ENCODE measurements at places on chromosomes 6 and 20.

- peak; percentile 69 for DNase-seq
Observed at GRCh38 chr6:33172688-33173534, 19.4 kb downstream of the COL11A2 start.

- no peak for DNase-seq
Observed at GRCh38 chr6:19377722-19378121, 459.4 kb upstream of the ID4 start.

GRCh38 chr6:125273251-125273650 is 28.5 kb downstream of the HDDC2 start:
- no peak for DNase-seq

GRCh38 chr6:21972516-21972915 is 324.3 kb downstream of the PRL start:
- DNase-seq: no peak

- no peak for DNase-seq
Observed at GRCh38 chr6:105898286-105898685, 187.8 kb upstream of the PRDM1 start.

Measured in Calu3 (cell line).